NCI-H2081 (cell line): ENCODE measurements at places on chromosomes 12 and 14.

DNA sequence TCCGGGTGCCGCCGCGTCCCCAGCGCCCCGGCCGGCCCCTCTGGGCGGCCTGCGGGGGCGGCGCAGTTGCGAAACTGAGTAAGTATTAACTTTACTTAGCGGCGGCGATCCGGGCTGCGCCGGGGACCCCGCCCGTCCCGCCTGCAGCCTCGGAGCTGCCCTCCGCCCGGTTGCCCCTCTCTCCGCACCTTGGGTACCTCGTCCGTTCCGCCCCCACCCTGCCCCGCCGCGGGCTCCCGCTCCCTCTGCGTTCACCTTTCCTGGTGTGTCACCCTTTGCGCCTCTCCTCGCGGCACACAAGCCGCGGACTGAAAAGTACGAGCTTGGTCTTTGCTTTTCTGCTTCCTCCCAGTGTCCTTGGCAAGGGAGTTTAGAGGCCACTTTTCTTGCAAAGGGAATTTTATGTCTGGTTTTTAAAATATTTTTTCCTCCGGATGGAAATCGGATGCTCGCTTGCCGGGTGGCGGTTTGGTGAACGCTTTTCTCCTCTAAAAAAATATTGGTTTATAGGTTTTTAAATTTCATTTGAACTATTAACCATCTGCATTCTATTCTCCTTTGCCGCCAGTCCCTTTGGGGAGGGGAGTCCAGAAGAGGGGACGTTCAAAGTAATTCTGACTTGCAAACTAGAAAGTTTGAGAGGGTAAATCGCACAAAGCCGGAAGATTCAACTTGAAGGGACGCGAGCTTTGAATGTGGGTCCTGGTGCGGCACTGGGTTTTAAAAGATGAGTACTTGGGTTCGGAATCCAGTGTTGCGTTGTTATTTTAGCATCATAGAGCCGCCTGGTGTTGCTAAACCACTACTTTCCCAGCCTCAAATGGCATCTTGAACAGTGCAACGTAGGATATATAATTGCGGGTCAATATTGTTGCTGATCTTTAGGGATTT, 834 bp downstream of the RASSF8 start:
- DNase-seq = peak; percentile 24

- DNase-seq = no peak
These were observed 187.8 kb downstream of the DACT1 start for GRCh38 chr14:58825606-58826005.

GRCh38 chr12:95633049-95633731, 81.9 kb upstream of the USP44 start:
- no peak for DNase-seq

DNA sequence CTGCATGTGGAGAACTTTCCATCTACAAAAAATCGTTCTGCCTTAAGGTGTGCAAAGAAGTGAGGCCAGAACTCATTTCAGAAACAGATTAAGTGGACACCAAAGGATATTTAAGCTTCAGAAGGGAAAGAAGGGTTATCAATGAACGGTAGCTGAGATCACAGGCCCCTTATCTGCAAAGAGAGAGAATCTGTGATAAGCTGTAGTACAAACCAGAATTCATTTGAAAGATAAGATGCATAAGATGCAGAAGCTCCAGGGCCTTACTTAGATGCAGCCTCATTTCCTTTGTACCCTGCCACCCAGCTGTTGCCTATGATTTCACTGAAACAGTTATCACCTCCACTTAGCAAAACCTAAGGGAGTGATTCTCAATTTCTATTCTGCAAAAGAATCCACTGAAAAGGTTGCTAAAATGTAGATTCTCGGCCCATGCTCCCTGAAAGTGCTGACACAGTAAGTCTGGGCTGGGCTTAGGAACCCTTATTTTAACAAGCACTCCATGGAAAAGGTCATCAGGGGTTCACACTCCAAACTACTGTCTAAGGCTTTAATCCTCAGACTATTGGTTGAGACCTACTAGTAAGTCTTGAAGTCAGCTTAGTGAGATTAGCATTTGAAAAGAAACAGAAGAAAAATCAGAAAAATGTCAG, 64.8 kb downstream of the HELB start:
- no peak for DNase-seq

GRCh38 chr12:125824276-125824675, 759.0 kb downstream of the AACS start:
- DNase-seq = no peak

GRCh38 chr14:36217027-36217426, 40.5 kb upstream of the PTCSC3 start:
- no peak for DNase-seq

DNA sequence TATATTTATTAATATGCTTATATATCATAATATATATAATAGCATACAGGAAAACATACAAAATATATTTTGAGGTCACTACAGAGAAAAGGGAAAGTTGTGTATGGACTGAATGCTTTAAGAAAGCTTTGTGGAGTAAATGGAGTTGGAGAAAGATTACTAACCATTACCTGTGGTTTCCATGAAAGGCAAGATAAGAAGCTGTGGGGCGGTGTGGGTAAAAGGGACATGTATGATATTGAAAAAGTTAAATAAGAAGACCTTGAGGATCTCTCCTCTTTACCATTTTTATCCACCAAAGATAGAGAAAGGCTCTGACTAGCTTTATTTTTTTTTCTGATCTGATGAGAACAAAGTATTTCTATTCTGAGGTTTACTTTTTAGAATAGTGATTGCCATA, 404.4 kb downstream of the TRHDE start:
- no peak for DNase-seq

GRCh38 chr12:75568801-75569200, 57.4 kb upstream of the KRR1 start:
- no peak for DNase-seq

DNA sequence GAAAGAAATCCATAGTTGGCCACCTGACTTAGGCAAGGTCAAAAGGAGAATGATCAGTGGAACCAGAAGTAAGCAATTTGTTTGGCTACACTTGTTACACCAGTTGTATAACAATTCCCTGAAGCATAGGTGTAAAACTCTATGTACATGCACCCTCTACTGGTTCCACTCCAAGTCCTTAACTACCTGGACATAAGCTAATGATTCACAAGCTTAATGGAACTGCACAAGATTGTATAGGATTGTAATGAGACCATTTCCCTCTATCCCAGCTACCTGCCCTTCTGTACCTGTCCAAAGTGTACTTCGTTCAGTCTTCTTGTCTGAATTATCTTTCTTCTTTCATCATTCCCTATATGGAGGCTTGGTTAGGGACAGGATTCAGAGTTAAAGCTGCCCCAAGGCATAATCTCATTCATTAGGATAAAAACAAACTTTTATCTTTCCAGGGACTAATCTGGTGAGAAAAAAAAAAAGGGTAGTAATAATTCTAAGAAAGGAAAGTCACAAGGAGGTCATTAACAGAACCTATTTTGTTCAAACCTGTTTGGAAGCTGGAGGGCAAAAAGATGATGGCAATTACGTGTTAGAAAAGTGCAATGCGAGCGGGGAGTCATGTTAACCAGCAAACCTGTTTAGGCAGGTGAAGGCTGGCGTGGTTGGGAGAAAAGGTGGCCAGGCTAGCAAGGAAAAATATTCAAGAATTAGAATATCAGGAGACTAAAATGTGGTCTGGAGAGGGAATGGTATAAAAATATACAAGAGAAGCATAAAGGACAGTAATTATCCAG, 2.8 kb upstream of the TMEM52B start:
- DNase-seq = no peak

DNA sequence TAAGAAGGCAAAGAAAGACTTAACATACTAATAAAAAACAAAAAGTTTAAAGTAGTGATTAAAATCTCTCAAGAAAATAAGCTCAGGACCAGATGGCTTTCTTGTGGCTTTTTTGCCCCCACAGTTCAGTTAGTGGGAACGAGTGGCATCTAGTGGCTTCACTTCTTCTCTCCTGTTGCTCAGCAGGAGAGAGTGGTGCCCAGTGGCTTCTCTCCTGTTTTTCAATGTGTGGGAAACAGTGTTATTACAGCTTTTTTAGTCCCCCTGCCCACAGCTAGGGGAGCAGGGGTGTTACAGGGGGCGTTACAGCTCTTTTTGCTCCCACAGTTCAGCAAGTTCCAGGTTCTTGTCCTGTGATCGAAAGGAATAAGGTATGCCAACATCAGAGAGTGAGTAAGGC, 135.2 kb downstream of the RERGL start:
- no peak for DNase-seq

DNA sequence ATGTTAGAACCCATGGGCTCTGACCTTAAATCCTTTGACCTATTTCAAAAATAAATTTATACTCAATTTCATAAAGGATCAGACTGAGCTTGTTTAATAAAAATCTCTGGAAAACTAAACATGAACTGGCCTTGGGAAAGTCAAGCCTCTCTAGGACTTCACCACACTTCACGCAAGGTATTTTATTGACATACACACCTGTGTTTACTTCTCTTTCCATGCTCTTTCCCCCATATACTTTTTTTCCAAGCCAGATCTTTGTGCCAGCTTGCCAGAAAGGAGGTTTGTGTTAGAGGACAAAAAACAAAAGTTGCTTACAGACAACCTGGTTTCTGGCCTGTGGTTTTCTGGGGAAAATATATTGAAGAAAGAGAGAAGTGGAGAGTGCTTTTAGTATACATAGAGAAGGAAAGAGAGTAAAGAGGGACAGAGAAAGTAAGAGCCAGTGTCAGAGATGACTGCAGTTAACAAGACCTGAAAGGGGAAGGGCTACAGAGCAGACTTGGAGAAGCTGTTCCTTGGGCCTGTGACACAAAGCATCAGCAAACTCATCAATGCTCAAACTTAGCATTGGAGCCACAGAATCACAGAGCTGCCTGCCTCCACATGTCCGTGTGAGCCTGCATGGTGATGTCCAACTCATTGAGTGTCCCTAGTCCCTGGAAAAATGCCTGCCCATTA, 77.3 kb upstream of the TMTC2 start:
- DNase-seq = no peak

- no peak for DNase-seq
These were observed 55.0 kb downstream of the TMEM30B start for GRCh38 chr14:61226015-61226654.

DNA sequence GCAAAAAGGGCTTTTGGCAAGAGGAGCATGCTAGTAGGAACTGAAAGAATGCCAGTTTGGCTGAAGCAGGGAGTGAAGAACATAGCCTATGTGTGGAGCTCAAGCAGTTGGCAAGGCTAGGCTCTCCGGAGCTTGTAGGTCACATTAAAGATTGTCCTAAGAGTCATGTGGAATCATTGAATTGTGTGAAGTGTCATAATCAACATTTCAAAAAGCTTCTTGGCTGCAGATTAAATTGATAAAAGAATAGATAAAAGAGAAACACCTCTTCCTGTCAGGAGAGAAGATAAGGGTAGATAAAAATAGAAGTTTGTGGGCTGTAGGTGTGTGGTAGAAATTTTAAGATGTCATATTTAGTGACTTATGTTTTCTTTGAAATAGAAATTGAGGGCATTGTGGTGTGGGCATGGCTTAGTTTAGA, 36.1 kb downstream of the CPSF6 start:
- DNase-seq = no peak

DNA sequence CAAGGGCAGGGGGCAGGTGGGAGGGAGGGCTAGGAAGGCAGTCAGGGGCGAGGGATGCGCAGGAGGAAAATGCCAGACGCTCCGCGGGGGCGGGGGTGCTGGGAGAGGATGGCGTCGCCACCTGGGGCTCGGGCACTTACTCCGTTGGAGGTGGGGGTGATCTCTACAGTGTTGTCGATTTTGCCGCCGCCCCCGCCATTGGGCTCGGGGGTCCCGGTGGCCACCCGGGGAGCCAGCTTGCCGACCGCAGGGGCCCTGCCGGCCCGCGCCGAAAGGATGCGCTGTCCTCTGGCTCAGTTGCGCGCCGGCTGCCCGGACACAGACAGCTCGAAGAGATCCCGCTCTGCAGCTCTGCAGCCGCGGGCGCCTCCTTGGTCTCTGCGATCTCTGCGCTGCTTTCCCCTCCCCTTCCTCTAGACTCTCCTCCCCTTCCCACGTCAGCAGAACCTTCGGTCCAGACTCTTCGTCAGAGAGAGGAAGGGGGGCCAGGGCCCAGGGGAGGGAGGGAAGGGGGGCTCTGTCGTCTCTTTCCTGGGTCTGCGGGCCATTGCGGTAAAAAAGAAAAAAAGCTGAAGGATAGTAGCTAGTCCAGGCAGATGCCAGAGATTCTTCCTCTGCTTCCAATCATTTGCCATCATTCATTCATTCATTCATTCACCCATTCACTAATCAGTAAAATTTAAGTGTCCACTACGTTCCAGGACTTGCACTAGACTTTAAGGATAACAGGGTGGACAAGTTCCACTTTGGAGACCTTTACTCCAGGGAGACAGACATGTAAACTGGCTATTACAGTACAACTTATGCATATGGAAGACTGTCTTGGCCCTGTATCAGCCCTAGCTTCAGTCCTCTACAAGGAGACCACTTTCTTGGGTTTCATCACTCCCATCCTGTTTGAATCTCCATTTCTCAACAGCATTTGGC, at the start of gene SLC22A17:
Gene SLC22A17 (minus strand): TSS at position 382 of the 927 bp plus-strand sequence.
- peak; percentile 34 for DNase-seq

DNA sequence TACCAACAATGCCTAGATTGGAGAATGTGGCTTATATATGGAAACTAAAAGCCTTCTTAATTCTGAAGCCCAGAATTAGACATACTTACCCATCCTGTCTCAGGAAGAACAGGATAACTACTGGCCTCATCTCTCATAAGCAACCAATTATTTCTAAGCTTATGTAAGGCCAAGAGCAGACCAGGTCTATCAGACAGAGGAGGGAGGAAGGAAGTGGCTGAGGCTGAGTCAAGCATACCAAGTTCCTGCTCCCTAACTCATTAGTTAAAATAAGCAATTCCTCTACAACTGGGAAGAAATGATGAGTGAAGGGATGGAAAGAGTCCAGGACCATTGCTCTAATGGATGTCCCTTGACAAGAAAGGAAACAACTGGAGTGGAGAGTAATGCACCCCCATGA, 27.0 kb upstream of the INSM2 start:
- no peak for DNase-seq
